Skeletal muscle cell (primary cell): ENCODE measurements at places on chromosomes 5 and 9.
A peak's percentile ranks its signal among the peaks of the same experiment; 100 is the strongest.

- DNase-seq, result no peak
Measured at GRCh38 chr5:52661903-52662595, 125.7 kb upstream of the ITGA1 start.

- DNase-seq, result no peak
Measured at GRCh38 chr5:6387970-6388369, 9.6 kb upstream of the MED10 start.

DNA sequence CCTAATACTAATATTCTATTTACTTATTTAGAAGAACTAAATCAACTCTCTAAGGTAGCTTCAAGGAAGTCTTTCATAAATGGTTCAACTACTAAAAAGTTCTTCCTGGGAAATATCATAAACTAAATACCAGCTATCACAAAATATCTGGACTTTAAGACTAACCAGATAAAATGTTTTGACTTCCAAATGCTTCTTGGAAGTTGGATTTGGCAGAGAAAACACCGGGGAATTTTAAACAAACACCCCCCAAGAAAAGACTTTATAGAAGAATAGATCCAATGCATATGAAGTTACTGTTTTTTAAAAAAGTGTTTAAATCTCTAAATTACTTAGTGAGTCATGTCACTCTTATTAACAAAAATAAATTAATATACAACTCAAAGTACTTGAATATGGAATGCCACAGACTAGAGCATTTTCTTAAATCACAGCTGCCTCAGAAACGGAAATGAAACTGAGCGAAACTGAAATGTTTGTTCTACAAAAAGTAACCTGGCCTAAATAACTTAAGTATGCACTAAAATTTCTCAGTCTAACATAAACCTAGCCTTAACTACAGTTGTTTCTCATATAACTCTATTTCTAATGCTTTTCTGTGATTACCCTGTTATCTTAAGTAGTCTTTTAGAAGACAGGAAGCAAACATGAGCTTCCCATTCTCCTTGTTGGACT is 6.8 kb downstream of the ABCA1 start:
- no peak for DNase-seq

- DNase-seq, result no peak
Measured at GRCh38 chr5:139486201-139486600, 3.6 kb upstream of the STING1 start.

GRCh38 chr5:95027151-95027721 is 257.7 kb downstream of the MCTP1 start:
- no peak for DNase-seq

- no peak for DNase-seq
Measured at GRCh38 chr9:33799928-33800704, 4.8 kb downstream of the PRSS3 start.

DNA sequence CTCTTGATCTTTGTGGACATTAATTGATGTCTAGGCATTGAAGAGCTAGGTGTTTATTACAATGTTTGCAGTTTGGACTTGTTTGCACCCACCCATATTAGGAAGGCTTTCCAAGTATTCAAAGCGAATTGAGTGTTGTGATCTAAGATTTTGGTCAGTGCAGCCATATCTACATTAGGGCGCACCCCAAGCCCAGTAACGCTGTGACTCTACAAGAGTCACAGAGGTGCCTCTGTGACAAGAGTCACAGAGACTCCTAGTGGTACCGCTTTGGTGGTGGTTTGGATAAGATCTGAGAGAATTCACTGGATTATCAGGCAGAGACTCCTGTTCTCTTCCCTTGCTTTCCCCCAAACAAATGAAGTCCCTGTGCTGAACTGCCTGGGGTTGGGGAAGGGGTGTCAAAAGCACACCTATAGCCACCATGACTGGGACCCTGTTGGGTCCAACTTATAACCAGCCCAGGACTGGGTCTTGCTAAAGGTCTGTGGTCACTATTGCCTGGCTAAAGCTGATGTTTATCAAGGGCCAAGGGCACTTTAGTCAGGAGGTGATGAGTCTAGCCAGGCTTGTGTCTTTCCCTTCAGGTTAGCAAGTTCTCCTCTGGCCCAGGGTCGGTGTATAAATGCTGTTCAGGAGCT is 114.1 kb upstream of the RIOK2 start:
- DNase-seq, result peak; percentile 0

- DNase-seq, result no peak
Measured at GRCh38 chr9:79613145-79613544, 41.4 kb downstream of the TLE4 start.

GRCh38 chr9:127724012-127724411 is 8.1 kb downstream of the TTC16 start:
- DNase-seq, result no peak

DNA sequence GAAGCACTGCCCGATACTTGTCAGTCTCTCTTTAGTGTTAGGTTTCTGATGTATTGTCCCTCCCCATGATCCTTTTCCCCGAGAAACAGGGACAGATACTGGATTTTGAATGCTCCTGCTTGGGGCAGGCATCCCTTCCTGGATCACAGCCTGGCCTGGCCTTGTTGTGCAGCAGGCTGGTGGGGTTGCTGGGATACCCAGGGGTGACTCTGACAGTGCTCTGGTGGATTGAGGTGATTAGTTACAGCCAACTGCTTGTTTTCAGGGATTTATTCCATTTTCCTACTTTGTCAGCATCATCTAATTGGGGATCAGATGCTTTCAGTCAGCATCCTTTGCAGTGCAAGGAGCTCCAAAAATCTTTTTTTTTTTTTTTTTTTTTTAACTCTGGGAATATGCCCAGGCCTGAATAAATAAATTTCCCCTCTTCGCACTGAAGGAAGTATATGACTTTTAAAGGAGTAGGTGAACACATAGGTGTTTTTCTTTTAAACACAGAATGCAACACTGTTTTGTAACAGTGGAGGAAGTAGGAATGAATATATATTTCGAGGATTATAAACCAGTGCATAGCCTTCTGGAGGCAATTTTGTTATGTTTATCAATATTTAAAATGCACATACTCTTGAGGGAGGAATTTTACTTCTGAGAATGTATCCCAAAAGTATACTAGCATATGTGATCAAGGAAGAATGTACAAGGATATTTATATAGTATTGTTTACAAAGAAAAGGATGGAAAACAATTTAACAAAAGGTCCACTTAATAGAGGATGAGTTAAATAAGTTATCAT is 127.3 kb upstream of the ELL2 start:
- DNase-seq, result no peak

- DNase-seq, result peak; percentile 64
Measured at GRCh38 chr5:112689155-112689909, 48.4 kb upstream of the APC start.

DNA sequence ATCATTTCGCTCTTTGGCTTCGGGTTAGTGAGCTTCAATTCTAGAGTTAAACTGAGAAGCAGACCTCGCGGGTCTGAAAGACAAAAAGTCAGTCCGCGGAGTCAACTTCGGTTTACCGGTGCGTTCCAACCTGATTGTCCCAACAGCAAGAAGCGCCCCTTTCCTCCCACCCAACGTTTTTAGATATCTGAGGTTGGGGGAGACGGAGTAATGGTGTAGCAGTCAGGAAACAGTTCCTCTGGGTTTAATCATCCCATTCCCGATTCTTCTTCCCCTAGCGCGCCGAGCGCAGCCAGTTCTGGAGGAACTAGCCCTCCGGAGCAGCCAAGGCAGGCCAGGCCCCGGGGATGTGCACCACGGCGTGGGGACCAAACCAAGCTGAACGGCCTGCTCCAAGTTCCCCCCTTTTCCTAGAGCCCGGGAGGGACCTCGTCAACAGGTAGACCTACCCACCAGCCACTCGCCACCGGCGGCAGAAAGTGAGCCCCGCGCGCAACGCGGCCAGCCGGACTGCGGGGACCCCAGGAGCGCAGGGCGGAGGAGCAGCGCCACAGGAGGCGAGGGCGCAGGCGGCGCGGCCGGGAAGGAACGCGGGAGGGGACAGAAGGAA is 622 bp upstream of the ISL1 start:
- DNase-seq, result no peak

DNA sequence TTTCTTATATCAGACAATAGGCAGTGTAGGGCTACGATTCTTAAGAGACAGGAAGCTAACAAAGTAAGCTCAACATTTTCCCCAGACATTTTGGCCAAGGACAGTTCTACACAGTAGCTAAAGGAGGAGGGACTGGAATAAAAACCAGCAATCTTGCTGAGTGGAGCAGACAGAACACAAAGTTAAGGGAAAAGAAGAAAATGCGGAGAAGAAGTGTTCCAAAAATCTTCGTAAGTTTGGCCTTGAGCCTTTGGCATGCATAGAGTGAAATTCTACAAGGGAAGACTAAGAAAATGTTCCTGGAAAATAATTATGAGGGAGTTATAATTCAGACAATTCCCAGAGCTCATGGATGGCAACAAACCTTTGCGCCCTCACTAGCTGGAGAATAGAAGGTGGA is 748.0 kb upstream of the CTNND2 start:
- DNase-seq, result no peak

- DNase-seq, result no peak
Measured at GRCh38 chr5:123756318-123756665, 244.3 kb downstream of the CSNK1G3 start.

DNA sequence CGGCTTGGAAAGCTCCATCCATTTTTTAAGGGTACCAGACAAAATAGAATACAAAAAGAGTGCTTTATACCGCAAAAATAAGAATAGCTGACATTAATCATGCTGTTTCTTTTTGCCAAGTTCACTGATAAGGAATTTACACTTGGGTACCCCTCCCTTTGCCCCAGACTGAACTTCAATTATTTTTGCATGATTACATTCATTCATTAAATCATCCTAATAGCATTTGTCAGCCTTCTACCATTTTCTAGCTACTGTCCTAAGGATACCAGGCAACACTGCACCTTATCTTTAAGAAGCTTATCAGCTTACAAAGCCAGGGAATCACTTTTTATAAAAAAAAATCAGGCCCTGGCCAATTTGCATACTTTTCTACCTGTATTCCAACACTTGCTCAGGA is 48.4 kb downstream of the YIPF5 start:
- no peak for DNase-seq

DNA sequence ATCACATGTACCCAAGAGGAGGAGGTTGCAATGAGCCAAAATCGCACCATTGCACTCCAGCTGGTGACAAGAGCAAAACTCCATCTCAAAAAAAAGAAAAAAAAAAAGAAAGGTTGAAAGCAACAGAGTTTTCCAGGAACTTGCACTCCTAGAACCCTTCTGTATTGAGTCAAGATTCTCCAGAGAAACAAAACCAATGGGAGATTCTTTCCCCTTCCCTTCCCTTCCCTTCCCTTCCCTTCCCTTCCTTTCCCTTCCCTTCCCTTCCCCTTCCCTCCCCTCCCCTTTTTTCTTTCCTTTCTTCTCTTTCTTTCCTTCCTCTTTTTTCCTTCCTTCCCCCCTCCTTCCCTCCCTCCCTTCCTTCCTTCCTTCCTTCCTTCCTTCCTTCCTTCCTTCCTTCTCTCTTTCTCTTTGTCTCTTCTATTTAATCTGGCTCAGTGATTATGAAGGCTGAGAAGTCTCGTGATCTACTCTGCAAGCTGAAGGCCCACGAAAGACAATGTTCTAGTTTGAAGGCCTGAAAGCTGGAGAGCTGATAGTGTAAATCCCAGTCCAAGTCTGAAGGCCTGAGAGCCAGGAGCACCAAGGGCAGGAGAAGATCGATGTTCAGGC is 59.6 kb upstream of the CNTLN start:
- no peak for DNase-seq

- DNase-seq, result no peak
Measured at GRCh38 chr9:130049431-130050210, 4.1 kb upstream of the GPR107 start.

GRCh38 chr9:106972082-106972481 is 109.1 kb downstream of the ZNF462 start:
- DNase-seq, result no peak

- no peak for DNase-seq
Measured at GRCh38 chr9:101840694-101841188, 102.3 kb upstream of the GRIN3A start.

DNA sequence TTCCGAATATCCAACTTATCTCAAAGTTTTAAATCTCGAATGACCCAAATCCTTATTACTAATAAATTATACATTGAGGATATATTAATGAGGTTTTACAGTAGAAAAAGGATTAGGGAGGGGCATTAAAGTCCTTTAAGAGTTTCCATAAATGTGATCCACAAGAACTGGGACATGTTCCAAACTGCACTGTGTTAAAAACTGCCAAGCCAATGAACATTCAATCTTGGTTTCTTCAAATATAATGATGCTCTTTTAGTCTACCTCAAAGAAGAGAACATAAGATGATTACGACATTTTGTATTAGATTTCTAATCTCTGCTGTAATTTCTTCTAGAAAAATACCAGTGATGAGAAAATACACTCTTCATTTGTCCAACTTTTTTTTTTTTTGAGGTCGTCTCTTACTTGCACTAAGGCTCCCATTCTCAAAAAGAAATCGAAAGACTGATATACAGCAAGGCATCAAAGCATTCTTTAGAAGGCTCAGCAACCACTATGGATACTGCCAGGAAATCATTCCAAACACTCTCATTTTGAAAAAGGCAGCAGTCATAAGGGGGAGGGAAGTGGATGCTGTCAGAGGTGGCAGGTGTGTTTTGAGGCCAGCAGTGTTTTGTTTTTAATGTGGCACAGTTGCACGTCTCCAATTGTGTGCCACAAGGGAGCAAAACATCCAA is 1.7 kb downstream of the PTAR1 start:
- DNase-seq, result no peak

DNA sequence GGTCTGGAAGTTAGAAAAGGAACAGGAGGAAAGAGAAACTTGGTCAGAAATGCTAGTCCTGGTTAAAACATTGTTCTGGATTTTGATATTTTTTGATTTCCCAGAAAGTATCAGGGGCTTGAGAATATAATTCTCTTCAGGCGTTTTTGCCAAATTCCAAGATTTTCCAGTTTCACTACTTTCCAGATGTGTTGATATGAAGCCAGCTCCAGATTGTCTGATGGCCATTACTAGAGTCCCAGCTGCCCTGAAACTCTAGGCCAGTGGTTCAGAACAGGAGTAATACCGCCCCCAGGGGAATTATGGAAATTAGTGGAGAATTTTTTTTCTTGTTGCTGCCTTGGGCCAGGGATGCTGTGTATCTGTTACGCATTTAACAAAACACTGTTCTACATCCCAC is 88.6 kb downstream of the KCNN2 start:
- DNase-seq, result no peak

DNA sequence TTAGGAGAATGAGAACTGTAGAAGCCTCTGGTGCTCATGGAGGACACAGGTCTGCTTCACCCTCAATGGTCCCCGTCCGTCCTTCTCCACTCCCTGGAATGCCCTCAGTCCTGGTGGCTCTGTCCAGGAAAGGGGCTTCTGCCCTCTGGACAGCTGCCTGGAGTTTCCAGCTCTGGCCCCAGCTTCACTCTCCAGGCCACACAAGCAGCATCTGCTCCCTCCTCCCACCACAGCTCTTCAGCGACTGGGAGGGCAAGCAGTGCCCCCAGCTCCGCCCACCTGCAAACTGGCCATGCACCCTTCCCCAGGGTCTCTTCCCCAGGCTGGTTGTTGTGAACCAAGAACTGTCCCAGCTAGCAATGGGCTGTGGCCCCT is 4.7 kb downstream of the SARDH start:
- no peak for DNase-seq

DNA sequence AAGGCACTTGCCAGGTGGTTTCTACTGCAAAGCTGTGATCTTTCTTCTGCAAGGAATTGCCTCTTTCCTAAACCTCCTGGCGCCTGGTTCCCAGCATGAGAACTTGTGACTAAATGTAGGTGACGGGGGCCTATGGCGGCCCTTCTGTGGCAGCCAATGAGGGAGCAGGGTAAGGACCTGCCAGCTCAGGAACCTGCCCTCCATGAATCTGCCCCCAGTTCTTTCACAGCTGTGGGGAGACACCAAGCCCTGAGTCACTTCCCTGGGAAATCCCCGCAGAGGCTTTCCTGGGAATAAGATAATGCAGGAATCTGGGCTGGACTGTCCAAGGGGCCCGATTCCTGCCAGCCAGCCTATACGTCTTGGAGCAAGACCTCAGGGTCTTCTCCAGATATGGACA is 56.7 kb upstream of the CTNNA1 start:
- peak; percentile 21 for DNase-seq

GRCh38 chr5:158051036-158051435 is 192.1 kb upstream of the CLINT1 start:
- DNase-seq, result no peak
